ENCODE measurements at places on chromosomes 7 and 10.

- H3K27ac ChIP-seq = no peak overlapping the region
- no peaks in the 10 kb centered on the region for H3K36me3 ChIP-seq
- H3K4me1 ChIP-seq = peaks cover 15% of the 10 kb centered on the region
- no peak for DNase-seq
- H3K4me3 ChIP-seq = no peak overlapping the region
These were observed 177.6 kb downstream of the VTI1A start for GRCh38 chr10:112624546-112625048.

GRCh38 chr7:154693661-154694060 lies 309.3 kb downstream of the PAXIP1 start:
- no peak overlapping the region for H3K27ac ChIP-seq
- no peaks in the 10 kb centered on the region for H3K27me3 ChIP-seq
- DNase-seq = no peak
- no peak overlapping the region for H3K4me3 ChIP-seq

DNA sequence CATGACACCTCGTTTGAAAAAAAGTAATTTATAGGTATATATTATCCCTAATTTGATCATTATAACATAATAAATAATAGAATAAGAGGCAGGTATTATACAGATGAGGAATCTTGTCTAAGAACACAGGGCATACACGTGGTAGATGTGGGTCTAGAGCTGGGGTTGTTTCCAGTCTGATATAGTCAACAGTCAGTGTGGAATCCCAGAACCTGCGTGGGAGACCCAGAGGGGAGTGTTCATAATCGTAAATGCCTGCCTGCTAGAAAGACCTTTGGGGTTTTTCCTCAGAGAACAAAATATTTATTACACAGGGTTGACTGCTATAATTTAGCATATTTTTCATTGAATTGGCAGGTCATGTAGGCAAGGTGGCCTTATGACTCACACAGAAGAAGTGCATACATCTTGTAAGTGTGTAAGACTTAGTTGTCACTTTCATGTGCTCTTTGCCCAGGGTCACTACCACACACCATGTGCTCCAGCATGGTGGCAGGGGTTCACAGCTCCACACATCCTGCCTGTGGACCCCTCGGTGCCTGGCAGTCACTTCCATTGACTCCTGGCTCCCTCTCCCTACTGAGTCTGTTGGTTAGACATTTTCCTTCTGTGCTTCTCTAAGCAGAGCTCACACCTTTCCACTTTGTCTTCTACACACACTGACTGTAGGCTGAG lies 94.9 kb upstream of the IKZF1 start:
- H3K27ac ChIP-seq = no peak overlapping the region
- H3K4me1 ChIP-seq = no peaks in the 10 kb centered on the region
- H3K4me3 ChIP-seq = no peak overlapping the region
- DNase-seq = no peak
- H3K36me3 ChIP-seq = no peaks in the 10 kb centered on the region

GRCh38 chr7:126778101-126778500 lies 474.6 kb downstream of the GRM8 start:
- no peak for DNase-seq
- H3K27ac ChIP-seq = no peak overlapping the region
- H3K27me3 ChIP-seq = no peaks in the 10 kb centered on the region
- no peaks in the 10 kb centered on the region for H3K4me1 ChIP-seq
- no peaks in the 10 kb centered on the region for H3K36me3 ChIP-seq
- H3K4me3 ChIP-seq = no peak overlapping the region

DNA sequence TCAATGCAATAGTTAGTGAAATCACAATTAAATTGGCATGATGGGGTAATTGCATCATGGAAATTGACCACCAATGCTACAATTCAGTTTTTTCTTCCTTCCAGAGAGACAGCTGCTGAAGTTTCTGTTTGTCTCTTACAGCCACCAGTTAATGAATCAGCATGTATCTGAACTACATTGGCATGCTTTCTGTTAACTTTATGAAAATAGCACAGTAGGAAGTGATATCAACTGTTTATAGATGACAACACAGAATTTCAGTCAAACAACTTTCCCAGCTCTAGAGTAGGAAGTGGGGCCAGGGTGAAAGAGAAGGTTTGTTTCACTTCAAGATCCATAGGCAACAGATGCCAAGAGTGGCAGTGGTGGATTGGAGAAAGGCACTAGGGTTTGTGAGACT lies 339.6 kb upstream of the VWC2 start:
- H3K4me3 ChIP-seq = no peak overlapping the region
- no peaks in the 10 kb centered on the region for H3K36me3 ChIP-seq
- no peak for DNase-seq
- H3K27ac ChIP-seq = no peak overlapping the region
- H3K4me1 ChIP-seq = no peaks in the 10 kb centered on the region

- H3K27me3 ChIP-seq = no peaks in the 10 kb centered on the region
- H3K4me3 ChIP-seq = no peak overlapping the region
These were observed 32.1 kb downstream of the BAZ1B start for GRCh38 chr7:73489976-73490375.

DNA sequence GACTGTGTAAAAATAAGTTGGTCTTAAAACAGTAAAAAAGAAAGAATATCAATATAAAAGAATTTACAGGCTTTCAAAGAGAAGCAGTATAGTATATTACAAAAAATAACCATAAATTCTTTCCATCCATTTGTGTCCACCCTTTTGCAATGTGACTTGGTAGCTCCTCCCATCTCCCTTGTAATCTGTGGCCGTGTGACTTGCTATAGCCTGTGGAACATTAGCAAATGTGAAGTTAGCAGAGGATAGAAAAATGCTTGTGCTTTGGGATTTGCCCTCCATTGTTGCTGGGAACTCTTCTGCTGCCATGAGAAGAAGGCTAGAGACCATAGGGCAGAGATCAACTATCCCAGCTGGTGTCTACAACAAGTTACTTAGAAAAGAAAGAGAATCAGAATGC lies 30.2 kb downstream of the KLHL7 start:
- no peaks in the 10 kb centered on the region for H3K27me3 ChIP-seq
- no peak overlapping the region for H3K27ac ChIP-seq
- no peak for DNase-seq
- peaks cover 2% of the 10 kb centered on the region for H3K36me3 ChIP-seq

GRCh38 chr7:70042533-70042932 lies 444.3 kb downstream of the AUTS2 start:
- no peak for DNase-seq
- H3K36me3 ChIP-seq = no peaks in the 10 kb centered on the region
- H3K4me3 ChIP-seq = no peak overlapping the region
- H3K4me1 ChIP-seq = no peaks in the 10 kb centered on the region
- H3K27me3 ChIP-seq = no peaks in the 10 kb centered on the region
- no peak overlapping the region for H3K27ac ChIP-seq

DNA sequence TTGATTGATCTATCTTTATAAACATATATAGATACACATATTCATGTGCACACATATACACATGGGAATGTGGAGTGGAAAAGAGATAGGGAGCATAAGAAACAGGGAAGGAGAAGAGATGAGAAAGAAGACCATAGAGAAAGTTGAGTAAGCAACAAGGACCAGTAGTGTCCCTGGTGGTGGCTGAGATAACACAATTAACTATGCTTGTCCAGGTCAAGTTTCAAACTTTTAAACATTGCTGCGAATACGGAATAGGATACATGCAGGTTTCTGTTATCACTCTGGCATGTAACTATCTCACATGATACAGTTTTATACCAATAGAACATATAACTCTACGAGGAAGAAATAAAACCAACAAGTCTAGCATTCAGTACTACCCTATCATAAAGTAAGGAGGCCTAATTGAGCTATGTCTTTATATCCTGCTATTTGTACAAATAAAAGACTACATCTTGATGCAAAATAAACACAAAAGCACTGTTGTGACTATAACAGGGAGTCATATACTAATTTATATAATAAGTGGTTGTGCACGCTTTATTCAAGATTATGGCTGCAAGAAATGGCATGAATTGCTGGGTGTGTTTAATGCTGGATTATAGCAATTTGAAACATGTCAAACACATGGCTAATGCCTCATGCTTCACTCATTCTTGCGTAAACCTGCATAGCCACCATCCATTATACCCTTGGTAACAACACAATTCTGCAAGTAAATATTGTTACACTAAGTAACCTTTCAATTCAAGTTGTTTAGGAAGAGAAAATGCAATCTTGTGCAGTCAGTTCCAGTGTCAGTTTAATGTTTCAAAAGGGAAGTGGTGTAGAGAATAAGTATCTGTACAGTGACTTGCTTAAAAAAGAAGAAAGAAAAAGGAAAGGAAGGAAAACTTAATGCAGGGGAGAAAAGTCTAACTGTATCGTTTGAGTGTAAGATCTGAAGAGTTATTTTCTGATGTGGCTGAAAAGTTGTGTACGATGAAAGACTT lies 8.2 kb downstream of the FOXP2 start:
- no peaks in the 10 kb centered on the region for H3K36me3 ChIP-seq
- no peaks in the 10 kb centered on the region for H3K27me3 ChIP-seq
- H3K4me1 ChIP-seq = no peaks in the 10 kb centered on the region

- H3K27me3 ChIP-seq = no peaks in the 10 kb centered on the region
- H3K4me1 ChIP-seq = peaks cover 10% of the 10 kb centered on the region
- H3K36me3 ChIP-seq = no peaks in the 10 kb centered on the region
- DNase-seq = peak; percentile 46
- H3K27ac ChIP-seq = peak overlapping the region; percentile 80
These were observed 115.9 kb upstream of the EEPD1 start for GRCh38 chr7:36037121-36037662.

GRCh38 chr10:22874189-22874854 lies 53.5 kb upstream of the ARMC3 start:
- no peaks in the 10 kb centered on the region for H3K4me1 ChIP-seq
- DNase-seq = no peak
- no peaks in the 10 kb centered on the region for H3K27me3 ChIP-seq
- no peak overlapping the region for H3K4me3 ChIP-seq
- no peak overlapping the region for H3K27ac ChIP-seq

DNA sequence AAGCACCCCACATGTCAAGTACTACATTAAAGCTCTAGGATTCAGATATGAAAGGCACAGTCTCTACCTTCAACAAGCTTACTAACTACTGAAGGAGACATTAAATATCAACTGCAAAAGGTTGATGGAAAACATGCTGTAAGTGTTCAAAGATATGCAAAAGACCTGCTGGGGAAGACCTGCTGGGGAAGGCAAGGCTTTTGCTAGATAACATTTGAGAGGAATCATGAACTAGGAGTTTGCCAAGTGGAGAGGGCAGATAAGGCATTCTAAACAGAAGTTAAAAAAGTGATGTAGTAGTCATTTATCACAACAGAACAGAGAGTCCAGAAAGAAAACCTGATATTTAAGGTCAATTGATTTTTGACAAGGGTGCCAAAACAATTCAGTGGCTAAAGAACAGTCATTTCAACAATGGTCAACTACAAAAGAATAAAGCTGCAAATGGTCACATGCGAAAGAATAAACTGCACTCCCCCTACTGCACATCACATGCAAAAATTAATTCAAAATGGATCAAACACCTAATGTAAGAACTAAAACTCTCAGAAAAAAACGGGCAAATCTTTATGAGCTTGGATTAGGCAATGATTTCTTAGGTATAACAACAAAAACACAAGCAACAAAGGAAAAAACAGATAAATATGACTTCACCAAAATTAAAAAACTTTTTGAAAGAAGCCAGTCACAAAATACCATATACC lies 23.0 kb upstream of the MSS51 start:
- no peak overlapping the region for H3K27ac ChIP-seq
- no peak overlapping the region for H3K4me3 ChIP-seq
- peaks cover 9% of the 10 kb centered on the region for H3K36me3 ChIP-seq
- H3K27me3 ChIP-seq = no peaks in the 10 kb centered on the region
- no peaks in the 10 kb centered on the region for H3K4me1 ChIP-seq
- DNase-seq = no peak

DNA sequence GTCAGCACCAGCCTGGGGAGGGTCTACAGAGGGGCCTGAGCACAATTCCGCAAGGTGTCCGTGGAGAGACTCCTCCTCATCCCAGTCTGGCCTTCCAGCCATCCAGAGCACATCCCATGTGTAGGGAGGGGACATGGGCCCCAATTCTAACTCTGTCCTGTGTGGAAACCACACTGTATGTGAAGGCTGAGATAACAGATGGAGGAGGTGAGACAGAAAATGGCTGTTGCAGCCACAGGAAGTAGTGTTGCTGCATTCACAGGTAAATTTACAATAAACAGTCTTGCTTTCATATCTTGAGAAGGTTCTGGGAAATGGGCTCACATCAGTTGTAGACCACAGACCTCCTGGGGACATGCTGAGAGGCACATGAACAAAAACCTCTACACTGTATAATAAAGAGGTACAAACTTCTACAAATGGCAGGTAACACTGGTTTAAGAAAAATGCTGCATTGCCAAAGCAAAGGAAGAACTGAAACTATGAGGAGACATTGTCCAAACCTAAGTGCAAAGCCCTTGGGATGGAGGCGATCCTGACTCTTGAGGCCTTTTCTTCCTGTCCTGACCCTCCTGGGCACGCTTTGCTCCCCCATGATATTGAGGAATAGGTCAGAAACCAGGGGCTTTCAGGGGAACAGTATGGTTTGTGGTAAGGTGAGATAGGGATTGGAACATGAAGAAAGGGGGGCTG lies 21.6 kb upstream of the GIMAP2 start:
- H3K27me3 ChIP-seq = no peaks in the 10 kb centered on the region
- no peak for DNase-seq
- H3K36me3 ChIP-seq = no peaks in the 10 kb centered on the region
- H3K27ac ChIP-seq = no peak overlapping the region

DNA sequence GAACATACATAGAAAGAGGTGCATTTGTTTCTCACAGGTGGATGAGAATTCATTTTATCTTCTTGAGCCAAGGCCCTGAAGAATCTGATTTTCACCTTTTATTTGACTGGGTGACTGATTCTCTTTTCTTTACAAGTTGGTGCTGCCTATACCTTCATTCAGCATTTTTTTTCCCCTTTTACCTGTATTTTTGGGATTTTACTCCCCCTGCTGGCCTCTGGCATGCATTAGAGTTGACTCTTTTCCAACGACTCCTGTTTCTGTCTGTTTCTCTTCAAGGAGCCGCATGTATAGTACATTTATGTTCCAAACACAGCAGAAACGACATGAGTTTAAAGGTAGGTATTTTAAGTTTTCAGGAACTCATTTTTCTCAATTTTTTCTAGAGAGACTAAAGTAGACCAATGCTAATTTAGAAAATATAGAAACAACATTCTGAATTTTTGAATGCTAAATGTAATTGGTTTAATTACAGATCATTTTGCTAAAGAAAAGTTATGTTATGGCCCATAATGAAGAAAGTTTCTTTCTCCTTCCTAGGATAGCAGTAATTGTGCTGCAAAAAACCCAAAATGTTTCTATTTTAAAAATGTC lies 149.8 kb upstream of the HDAC9 start:
- no peaks in the 10 kb centered on the region for H3K27me3 ChIP-seq
- no peak overlapping the region for H3K27ac ChIP-seq
- H3K4me1 ChIP-seq = no peaks in the 10 kb centered on the region
- no peak overlapping the region for H3K4me3 ChIP-seq
- H3K36me3 ChIP-seq = no peaks in the 10 kb centered on the region

GRCh38 chr7:139680676-139681462 lies 96.9 kb downstream of the HIPK2 start:
- peak overlapping the region; percentile 6 for H3K4me3 ChIP-seq
- peaks cover 43% of the 10 kb centered on the region for H3K4me1 ChIP-seq
- H3K27me3 ChIP-seq = no peaks in the 10 kb centered on the region
- peak; percentile 92 for DNase-seq

- no peak overlapping the region for H3K27ac ChIP-seq
- no peaks in the 10 kb centered on the region for H3K27me3 ChIP-seq
- H3K4me1 ChIP-seq = peaks cover 20% of the 10 kb centered on the region
- DNase-seq = no peak
- H3K4me3 ChIP-seq = no peak overlapping the region
- H3K36me3 ChIP-seq = no peaks in the 10 kb centered on the region
These were observed 2.6 kb upstream of the KBTBD2 start for GRCh38 chr7:32894171-32894570.
